Activated CD4-positive, CD25-positive, alpha-beta regulatory T cell treated with anti-CD3 and anti-CD28 coated beads, Interleukin-2, amount 50 U/mL, for 72 hours (primary cell): ENCODE measurements at places on chromosomes 6 and 20.

GRCh38 chr20:675033-675452 lies 559 bp downstream of the SCRT2 start:
- DNase-seq = no peak

DNA sequence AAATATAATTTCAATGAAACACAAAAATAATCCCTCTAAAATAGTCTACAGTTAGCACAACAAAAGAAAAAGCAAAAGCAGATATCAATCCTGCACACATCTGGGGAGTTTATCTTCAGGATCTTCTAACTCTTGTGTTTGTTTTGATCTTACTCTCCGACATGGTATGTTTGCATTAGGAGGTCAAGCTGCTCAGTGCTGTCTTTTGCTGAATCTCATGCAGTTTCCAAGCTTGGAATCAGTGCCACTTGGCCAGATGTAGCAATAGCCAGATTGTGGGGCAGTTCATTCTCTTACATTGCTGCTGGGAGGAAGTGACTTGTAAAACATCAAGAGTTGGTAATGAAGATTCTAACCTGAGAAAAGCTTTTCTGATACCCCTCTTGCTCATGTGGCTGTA lies 29.5 kb downstream of the RIOK1 start:
- DNase-seq = no peak

DNA sequence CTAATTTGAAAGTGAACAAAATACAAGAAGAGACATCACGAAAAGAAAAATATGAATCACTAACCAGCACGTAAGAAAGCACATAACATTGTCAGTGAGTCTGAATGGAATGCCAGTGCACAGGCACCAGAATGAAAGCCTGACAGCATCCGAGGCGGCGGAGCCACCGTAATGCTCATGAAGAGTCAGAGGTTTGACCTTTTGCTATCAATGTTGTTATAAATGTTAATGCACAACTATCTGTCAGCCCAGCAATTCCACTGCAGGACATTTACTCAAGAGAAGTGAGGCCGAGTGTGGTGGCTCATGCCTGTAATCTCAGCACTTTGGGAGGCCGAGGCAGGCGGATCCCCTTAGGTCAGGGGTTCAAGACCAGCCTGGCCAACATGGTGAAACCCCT lies 562.1 kb downstream of the PRKN start:
- DNase-seq = no peak

DNA sequence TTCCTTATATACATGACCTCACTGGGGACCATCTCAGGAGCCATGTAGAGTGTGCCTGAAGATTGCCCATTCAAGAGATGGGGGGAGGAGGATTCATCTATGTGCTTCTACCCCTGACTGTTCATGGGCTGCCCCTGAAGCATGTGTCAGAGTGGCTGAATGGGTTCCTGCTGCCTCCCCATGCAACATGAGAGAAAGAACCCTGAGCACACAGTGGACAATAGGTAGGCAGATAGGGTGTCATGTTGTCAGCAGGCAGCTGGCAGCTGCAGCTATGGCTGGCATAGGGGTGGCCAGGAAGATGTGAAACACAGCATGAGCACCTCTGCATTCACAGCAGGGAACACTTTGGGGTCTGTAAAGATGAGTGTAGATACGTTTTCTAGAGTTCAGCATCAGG lies 208.4 kb upstream of the CNR1 start:
- no peak for DNase-seq

- DNase-seq = no peak
Observed at GRCh38 chr6:119454714-119455113, 105.2 kb upstream of the MAN1A1 start.

DNA sequence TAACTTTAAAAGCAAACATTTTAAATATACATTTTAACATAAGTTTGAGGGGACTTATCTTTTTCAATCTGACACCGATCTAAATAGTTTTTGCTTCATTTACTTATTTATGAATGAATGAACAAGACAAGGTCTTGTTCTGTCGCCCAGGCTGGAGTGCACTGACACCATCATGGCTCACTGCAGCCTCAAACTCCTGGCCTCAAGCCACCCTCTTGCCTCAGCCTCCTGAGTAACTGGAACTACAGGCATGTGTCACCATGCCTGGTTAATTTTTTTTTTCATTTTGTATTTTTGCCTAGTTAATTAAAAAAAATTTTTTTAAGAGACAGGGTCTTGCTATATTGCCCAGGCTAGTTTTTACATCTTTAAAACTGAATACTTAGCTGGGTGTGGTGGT lies 25.4 kb downstream of the FBXO9 start:
- DNase-seq = no peak

DNA sequence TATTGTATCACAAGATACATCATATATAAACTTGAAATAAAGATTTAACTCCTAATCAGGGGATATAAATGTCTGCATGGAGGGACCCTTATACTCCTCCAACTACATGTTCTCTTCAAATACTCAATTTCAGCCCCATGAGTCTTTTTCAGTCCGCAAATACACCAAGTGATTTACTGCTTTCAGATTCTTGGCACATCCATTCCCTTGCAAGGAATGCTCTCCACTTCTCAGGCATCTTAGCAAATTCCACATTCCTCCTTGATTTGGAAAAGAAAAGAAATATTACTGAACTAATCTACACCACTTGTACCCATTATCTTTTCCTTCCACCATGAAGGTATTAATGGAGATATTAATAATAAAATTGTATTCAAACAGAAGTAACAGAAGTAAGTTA lies 999.4 kb upstream of the GJE1 start:
- DNase-seq = no peak

- no peak for DNase-seq
Observed at GRCh38 chr6:6749702-6750491, 161.4 kb downstream of the LY86 start.

GRCh38 chr6:3798055-3798919 lies 46.8 kb upstream of the PXDC1 start:
- no peak for DNase-seq

DNA sequence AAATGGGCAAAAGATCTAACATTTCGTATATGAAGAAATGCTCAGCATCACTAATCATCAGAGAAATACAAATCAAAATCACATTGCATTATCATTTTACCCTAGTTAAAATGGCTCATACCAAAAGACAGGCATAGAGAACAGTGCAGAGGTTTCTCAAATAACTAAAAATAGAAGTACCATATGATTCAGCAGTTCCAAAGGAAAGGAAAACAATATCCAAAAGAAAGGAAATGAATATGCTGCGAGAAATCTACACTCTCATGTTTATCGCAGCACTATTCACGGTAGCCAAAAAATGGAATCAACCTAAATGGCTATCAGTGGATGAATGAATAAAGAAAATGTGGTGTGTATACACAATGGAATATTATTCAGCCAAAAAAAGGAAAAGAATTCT lies 63.5 kb downstream of the VTA1 start:
- DNase-seq = no peak

GRCh38 chr6:43469947-43470346 lies 7.4 kb upstream of the TJAP1 start:
- DNase-seq = no peak

DNA sequence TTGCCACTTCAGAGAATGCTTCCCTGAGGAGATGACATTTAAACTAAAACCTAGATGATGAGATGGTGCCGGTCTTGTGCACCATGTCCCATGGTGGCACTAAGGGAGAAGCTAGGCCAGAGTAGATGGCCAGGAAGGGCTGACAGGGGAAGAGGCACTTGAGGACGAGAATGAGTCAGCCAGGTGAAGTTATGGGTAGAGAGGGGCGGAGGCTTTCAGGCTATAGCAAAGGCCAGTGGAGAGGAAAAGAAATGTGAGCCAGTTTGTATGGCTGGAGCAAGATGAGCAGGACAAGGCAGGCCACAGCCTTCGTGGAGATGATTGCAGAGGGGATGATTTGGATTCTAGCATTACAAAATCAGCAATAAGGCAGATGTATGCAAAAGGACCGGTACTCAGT lies 44.7 kb upstream of the ADGRF4 start:
- DNase-seq = no peak

- DNase-seq = no peak
Observed at GRCh38 chr6:109428889-109429477, 11.4 kb downstream of the PPIL6 start.

GRCh38 chr6:108132863-108133262 lies 33.0 kb upstream of the NR2E1 start:
- no peak for DNase-seq

DNA sequence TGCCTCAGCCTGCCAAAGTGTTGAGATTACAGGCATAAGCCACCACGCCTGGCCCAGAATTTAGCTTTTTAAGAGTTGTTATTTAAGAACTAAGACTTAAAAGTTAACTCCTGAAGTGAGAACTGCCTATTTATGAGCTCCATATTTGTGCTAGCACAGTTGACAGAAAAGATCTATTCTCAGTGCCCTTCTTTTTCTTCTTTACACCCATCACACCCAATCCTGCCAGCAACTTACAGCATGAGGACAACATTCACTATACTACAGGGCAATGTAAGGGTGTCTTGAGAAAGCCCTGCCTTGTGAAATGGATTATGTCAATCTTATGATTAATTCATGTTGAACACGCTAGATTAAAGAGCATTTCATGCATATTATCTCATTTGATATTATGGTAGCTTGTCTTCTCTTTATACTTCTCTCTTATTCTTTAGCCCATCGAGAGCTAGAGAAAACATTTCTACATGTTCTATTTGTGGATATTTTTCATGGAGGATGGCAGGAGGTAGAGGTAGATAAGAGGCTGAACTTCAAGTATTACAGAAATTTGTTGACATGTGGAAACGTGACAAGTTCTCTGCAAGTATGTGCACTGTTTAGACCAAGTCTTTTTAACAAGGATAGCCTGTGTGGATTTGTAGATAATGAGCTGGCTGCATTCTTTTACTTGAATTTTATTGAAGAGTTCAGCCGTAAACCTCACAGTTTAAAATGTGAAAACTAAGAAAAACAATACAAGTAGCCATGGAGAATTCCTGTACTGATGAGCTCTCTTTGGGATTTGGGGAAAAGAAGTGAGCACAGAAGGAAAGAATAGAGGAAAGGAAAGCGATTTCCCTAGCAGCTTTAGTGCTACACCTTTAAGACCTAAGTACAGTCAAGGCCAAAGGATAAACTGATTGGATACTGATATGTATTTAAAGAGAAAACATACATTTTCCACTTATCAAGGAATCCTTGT lies 212.2 kb downstream of the ARHGAP18 start:
- no peak for DNase-seq

GRCh38 chr6:122845916-122846612 lies 57.0 kb downstream of the SMPDL3A start:
- no peak for DNase-seq

- no peak for DNase-seq
Observed at GRCh38 chr6:162200945-162201690, 526.4 kb downstream of the PRKN start.

DNA sequence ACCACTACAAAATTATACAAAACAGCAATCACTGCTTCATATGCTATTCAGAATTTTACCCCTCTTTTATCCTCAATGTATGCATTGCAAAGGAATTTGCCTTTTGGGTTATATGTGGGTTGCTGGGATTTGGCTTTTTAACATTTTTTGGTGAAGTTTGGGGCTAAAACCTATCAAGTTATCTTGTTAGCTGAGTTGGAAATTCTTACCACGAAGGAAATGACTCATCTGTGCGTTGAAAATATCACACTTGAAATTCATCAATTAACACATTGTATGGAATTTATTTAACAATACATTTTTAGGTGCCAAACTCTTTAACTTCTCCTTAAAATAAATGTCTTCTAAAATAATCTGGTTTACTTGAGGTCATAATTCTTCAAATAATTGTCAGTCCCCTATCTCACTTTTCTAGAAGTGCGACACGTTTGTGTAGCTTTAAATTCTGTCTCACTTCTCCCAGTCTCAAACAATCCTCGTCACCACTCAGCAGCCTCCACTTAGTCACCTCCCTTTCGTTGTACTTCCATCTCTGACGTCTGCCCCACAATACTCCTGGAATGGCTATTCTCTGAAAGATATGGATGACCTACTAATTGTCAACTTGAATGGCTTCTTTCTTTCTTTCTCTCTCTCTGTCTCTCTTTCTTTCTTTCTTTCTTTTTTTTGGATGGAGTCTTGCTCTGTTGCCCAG lies 88.5 kb downstream of the PHACTR1 start:
- DNase-seq = no peak

GRCh38 chr20:58403272-58403671 lies 14.2 kb downstream of the VAPB start:
- no peak for DNase-seq

DNA sequence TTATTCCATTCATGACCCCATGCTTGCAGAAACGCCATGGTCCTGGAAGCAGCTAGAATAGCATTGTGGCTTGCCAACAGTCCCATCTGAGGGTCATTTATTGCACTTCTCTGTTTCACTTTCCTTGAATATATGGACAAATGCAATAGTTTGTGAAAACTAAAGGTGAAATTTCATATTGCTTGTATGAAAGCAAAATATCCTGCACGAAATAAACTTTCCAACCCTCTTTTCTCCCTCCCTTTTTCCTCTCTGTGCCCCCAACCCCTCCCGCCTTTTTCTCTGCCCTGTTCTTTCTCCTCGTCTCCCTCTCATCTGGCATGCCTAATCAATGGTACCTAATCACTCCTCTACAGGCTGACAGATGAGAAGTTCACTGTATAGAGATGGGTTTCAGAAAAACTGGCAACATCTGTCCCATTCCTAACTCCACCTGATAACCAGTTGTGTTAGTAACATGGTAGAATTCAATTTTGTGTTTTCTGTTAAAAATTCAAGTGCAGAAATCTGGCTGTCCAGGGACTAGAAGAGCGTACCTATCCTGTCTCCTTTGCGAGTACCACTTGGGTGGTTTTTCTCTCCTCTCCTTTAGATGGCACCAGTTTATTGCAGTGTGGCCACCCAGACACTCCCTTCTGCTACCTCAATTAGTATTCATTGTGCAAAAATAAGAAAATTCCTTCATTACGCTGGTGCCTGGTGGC lies 198.6 kb downstream of the FOXA2 start:
- no peak for DNase-seq

- DNase-seq = no peak
Observed at GRCh38 chr6:2450546-2450945, 205.1 kb upstream of the GMDS start.

GRCh38 chr6:168031411-168031971 lies 34.0 kb downstream of the KIF25 start:
- no peak for DNase-seq
